ENCODE measurements at places on chromosomes 11 and 22. TPM values are rescaled to one million over a fixed set of nuclear protein-coding genes. Genes with fewer than 3 reads are reported as not detected.

Gene SNX32
- not detected for total RNA-seq

Gene SEC14L6
- 2.1 TPM for total RNA-seq

Gene DMC1
- not detected for total RNA-seq

- no peak for DNase-seq
Observed at GRCh38 chr22:48482771-48483170, 1344.9 kb downstream of the BRD1 start.

- DNase-seq: peak; percentile 5
Observed at GRCh38 chr11:44623341-44623730, 57.9 kb downstream of the CD82 start.

Data from body of pancreas (tissue), 4 donors.